ENCODE measurements at places on chromosomes 16 and 17.

- DNase-seq, result no peak
Measured at GRCh38 chr17:62670202-62670821, 42.8 kb downstream of the MRC2 start.

DNA sequence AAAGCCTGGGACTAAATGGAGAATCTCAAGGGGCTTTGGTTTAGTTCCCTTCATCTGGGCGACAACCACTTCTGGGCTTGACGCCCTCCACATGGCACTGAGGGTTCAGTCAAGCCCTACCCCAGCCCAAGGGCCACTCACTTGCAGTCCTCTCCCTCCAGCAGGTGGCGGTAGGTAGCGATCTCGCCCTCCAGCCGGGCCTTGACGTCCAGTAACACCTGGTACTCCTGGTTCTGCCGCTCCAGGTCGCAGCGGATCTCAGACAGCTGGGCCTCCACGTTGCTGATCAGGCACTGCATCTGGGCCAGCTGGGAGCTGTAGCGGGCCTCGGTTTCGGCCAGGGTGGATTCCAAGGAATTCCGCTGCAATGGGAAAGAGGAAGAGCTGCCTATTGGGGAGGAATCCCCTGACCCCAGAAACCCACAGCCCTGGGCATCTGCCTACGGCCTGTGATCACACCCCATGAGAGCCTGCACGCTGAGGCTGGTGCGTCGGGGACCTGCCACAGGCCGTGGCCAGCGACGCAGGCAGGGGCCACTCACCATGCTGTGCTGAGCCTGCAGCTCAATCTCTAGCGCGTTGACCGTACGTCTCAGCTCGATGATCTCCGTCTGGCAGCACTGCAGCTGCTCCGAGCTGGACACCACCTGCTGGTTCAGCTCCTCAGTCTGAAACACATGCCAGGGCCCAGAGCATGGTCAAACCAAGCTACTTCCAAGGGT is 2.7 kb downstream of the KRT36 start:
- DNase-seq, result no peak

- DNase-seq, result no peak
Measured at GRCh38 chr17:77959126-77959925, 823 bp downstream of the TNRC6C start.

DNA sequence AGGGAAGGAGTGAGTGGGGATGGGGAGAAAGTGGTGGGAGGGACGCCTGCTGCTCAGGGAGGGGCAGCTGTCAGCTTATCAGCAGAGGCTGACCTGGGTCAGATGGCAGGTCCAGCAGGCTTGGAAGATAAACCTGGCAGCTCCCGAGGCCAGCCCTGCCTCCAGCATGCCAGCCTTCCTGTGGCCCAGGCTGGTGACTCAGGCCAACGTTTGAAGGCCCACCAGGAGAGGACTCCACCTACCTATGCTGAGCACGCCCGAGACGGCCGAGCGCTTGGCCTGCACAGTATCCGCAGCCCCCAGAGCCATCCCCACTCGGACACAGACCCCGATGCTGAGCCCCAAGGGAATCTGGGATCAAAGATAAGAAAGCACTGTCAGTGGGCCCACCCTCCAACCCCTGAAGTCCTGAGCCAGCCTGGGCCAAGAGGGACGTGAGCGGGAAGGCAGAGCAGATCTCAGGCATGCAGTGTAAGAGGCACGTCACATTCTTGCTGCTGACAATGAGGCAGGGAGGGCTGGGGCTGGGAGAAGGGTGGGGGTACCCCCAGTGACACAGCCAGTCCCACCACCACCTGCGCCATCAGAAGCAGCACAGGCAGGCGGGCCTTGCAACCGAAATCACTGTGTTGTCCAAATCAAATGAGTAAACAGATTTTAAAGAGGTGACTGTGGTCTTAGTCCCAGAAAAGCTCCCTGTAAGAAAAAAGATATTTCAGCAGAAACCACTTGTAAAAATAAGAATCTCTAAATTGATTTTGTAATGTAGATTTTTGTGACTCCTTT is 12.4 kb downstream of the SLC47A2 start:
- no peak for DNase-seq

DNA sequence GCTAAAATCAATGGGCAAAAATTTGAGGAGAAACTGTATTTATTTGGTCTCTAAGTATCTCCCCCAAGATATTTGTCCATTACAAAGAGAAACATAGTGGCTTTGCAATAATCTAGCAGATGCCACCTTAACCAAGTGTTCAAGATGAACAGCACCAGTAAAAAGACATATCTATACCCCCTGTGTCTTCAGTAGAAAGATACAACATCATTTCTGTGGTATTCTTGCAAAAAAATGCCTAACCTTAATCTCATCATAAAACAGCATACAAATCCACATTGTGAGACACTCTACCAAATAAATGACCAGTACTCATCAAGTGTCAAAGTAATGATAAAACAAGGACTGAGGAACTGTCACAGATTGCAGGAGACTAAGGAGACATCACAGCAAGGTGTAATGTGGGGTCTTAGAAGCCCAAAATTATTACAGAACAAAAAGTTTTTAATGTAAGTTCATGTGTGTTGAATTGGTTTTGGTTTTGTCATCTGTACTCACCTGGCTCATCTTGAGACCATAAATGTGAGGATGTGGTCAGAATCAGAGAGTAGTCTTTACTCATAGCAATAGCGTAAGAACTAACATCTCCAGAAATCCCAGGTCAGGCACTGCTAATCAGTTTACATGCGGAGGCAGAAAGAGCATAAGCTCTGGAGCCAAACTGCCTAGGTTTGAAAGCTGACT is 77.2 kb downstream of the AATF start:
- no peak for DNase-seq

- DNase-seq, result no peak
Measured at GRCh38 chr17:72853440-72854415, 238.8 kb downstream of the SLC39A11 start.

GRCh38 chr17:49525831-49526741 is 31.0 kb downstream of the NGFR start:
- DNase-seq, result no peak

DNA sequence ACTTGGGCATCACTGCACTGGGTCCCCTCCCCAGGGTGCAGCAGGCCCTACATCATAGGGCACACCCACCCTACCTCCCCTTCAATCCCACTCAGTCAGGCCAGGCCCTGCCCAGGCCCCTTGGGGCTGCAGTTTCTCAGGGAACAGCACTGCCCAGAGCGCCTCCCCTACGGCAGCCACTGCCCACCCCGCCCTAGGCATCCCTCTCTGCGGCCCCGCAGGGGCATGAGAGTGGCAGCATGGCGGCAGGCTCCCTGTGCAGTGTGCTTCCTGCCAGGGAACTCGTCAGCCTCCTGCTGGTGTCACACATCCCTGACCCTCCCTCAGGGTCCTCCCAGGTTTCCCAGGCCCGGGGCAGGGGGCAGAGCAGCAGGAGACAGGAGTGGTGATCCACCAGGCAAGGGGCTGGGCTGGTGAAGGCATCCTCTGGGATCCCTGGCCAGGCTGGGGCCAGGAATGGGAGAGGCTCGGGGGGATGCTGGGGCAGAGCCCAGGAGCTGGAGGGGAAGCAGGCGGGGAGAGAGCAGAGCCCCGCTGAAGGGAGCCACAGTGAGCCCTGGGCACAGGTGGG is 16.2 kb upstream of the BAHCC1 start:
- DNase-seq, result no peak

GRCh38 chr16:77679901-77680300 is 42.4 kb upstream of the NUDT7 start:
- DNase-seq, result no peak

- DNase-seq, result no peak
Measured at GRCh38 chr17:56113486-56113885, 39.8 kb upstream of the ANKFN1 start.

DNA sequence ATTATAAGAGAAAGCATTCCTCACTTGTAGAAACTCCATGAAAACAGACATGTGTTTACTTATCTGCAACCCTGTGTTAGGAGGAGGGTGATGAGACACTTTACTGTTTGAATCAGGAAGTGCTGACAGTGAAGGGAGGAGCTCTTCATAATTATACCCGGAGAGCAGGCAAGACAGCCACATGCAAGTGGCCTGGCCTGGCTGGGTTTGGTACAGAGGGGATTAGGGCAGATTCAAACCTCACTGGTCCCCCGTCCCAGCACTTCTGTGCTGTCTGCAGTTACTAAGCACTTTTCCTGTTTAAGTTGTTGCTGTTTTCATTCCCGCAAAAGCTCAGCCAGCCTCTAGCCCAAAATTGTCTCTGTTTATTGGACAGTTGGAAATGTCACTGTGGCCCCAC is 78.5 kb downstream of the WWOX start:
- DNase-seq, result no peak

DNA sequence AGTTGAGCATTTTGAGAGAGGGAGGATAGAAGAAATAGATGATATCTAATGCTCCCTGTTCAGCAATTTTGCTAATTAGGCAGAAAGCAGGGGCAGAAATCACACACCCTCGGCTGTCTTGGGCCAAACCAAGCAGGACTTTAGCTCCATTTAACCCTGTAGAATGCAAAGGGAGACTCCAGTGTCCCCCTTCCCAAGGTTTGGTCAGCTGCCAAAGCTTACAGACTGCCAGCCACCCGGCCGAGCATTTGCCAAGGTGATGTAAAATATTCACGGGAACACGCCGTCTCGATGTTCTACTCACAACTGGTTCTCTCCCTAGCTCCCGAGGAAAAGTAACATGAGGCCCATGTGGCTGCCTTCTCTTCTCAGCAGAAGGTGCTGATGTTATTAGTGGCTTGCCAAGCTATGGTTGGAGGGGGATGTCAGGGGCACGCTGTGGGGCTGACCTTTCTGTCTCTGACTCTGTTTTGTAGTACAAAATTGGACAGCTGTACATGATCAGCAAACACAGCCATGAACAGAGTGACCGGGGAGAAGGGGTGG is 155.3 kb downstream of the PITPNC1 start:
- no peak for DNase-seq

- DNase-seq, result no peak
Measured at GRCh38 chr16:17367923-17368322, 102.8 kb downstream of the XYLT1 start.

DNA sequence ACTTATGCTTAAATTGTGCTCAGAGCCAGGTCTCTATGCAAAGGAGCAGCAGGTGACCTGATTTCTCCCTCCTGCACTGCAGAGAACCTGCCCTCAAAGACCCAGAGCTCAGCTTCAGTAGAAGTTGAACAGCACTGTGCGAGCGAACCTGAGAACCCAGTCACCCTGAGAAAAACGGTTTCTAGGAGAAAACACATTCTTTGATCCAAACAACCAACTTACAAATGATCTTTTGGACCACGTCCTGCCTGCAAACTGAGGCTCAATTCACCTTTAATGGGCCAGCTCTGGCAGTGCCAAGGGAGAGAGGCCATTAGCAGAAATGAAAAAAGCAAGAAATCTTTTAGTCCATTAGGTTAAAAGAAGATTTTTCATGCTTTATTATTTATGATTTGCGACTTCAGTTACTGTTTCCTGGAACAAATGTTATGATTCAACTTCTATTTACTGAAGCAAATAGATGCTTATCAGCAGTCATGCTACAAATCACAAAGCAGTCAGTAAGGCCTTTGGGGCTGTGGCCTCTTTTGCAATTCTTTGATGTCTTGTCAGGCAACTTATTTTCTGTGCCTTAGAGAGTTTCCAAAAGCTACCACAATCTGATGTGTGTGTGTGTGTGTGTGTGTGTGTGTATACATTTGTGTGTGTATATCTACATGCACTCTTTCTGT is 65.7 kb upstream of the LRRC37A3 start:
- DNase-seq, result no peak

DNA sequence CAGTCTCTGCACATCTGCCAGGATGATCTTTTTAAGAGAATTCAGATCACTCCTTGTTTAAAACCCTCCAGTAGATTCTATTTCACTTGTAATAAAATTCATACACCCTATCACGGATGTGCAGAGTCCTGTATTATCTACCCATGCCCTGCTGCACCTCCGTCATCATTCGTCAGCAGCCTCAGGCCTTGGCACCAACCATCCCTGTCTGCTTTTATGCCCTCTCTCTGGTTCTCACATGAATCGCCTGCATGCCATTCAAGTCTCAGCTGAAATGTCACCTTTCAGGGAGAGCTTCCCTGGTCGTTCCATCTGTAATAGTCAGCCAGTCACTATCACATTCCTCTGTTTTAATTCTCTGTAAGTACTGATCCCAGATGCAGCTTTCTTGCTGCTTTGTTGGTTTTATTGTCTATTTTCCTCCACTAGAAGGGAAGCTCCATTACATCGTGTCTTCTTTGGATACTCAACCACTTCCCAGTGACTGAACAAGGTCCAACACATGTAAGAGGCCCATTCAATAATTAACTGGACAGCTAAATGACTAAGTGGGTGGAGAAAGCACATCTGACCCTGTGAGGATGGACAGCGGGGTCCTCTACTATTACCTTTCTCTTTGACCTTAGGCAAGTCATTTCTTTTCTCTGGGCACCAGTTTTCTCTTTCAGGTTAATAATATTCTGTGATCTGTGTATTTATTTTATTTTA is 81.2 kb upstream of the GOT2 start:
- DNase-seq, result no peak

- DNase-seq, result peak; percentile 33
Measured at GRCh38 chr16:30957456-30958174, at the start of gene SETD1A. TSS of gene SETD1A (plus strand) at chr16:30957754. CDS start at chr16:30958732, 978 bp downstream.

- no peak for DNase-seq
Measured at GRCh38 chr16:31712064-31712540, 161.5 kb upstream of the ZNF267 start.

- no peak for DNase-seq
Measured at GRCh38 chr17:82789051-82789592, 37.3 kb downstream of the TBCD start.

DNA sequence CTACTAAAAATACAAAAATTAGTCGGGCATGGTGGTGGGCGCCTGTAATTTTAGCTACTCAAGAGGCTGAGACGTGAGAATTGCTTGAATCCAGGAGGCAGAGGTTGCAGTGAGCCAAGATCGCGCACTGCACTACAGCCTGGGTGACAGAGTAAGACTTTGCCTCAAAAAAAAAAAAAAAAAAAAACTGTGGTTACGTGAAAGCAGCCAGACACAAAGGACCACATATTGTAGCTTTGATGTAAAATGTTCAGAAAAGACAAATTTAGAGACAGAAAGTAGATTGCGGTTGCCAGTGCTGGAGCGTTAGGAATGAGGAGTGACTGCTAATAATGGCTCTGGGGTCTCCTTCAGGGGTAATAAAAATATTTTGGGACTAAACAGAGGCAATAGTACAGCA is 4.0 kb upstream of the MEAK7 start:
- DNase-seq, result no peak

- DNase-seq, result no peak
Measured at GRCh38 chr16:88380619-88381018, 2.1 kb upstream of the ZNF469 start.

GRCh38 chr16:83813823-83814658 is 6.3 kb downstream of the HSBP1 start:
- no peak for DNase-seq

DNA sequence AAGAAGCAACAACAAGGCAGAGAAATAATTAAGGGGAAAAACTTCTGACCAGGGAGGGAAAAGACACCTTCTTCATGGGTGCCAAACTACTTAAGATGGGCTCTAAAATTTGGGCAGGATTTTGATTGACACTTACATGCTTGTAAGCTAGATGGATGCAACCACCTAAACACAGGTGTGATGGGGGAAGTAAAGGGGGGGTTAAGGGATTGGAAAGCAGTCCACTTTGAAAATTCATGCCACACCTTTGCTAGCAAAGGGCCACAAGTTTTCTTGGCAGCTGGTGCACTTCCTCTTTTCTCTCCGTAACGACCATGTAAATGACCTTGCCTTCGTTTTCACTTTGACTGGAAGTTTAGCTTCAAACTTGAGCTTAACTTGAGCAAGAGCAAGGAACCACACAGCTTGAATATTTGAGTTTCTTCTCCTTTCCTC is 14.3 kb upstream of the PRKAR1A start:
- no peak for DNase-seq

GRCh38 chr16:89152831-89153700 is 18.5 kb upstream of the CDH15 start:
- no peak for DNase-seq

- no peak for DNase-seq
Measured at GRCh38 chr17:75005291-75005690, 7.2 kb upstream of the MRPL58 start.
